ENCODE measurements at places on chromosomes 4 and X. TPM values are rescaled to one million over a fixed set of nuclear protein-coding genes. Genes with fewer than 3 reads are reported as not detected.

Gene FAT1
- total RNA-seq = 154 TPM

Gene SRD5A3
- 16.9 TPM for total RNA-seq

Gene SLITRK4
- total RNA-seq = 3.4 TPM

Gene ARMCX4
- total RNA-seq = 5.8 TPM

GRCh38 chr4:95444812-95445211, 104.0 kb downstream of the UNC5C start:
- no peak for DNase-seq

DNA sequence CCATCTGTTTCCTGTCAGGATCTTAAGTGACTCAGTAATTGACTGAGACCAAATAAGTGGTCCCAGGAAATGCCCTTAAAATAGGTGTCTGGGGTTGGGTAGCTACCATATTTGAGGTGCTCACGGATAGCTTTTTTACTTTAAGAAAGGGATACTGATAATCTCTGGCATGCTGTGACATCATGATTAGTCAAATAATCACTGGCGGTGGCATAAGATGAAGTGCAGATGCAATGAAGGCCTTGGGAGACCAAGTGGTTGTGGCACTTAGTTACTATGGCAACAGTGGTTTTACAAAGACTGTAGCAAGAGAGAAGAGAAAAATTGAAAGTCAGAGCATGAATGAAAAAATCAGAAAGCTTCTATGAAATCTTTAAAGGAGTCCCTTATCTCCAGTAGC, 114.5 kb upstream of the SLIT2 start:
- no peak for DNase-seq

- DNase-seq = no peak
Measured at GRCh38 chr4:184695178-184695896, 38.6 kb downstream of the CENPU start.

DNA sequence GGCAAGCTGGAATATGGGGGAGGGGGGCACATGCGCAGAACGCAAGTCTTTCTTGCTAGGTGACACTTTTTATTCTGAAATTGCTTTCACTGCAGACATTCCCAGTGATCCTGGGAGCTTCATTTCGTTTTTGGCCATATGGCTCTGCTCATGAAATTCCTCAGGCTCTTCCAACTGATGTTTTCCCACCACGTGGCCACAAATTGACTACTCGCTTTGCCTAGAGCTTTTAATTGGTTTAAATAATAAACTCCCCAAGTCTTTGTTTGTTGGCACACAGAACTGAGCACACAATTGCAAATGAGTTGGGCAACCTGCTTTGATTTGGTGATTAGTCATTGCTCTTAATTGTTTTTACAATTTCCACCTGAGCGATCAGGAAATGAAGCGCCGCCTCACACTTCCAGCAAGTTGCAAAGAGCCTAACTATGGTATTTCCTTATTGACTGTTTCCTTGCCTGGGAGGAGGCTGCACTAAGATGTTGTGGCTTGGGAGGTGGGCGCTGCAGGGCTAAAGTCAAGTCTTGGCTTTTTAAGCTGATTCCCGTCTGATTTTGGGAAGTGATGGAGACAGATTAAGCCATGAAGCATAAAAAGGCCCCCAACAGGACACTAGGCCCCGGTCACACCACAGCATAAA, 282.5 kb downstream of the ZIC3 start:
- no peak for DNase-seq

DNA sequence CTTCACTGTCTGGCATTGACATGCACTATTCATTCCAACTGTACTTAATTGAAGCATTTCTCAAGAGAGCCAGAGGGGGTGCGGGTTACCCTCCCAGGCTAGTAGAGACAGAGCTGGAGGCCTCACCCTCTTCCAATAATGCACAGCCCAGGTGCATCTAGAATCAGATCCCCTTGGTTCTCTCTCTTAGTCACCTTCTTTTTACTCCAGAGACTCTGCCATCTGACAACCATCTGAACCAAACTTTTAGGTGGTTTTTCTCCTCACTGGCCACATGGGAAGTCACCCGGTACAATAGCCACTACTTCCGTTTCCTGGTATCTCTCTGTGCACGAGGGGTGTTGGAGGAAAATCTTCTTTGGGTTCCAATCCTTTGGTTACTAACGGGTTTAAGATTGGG, 81.3 kb downstream of the SLC2A9 start:
- DNase-seq = no peak

DNA sequence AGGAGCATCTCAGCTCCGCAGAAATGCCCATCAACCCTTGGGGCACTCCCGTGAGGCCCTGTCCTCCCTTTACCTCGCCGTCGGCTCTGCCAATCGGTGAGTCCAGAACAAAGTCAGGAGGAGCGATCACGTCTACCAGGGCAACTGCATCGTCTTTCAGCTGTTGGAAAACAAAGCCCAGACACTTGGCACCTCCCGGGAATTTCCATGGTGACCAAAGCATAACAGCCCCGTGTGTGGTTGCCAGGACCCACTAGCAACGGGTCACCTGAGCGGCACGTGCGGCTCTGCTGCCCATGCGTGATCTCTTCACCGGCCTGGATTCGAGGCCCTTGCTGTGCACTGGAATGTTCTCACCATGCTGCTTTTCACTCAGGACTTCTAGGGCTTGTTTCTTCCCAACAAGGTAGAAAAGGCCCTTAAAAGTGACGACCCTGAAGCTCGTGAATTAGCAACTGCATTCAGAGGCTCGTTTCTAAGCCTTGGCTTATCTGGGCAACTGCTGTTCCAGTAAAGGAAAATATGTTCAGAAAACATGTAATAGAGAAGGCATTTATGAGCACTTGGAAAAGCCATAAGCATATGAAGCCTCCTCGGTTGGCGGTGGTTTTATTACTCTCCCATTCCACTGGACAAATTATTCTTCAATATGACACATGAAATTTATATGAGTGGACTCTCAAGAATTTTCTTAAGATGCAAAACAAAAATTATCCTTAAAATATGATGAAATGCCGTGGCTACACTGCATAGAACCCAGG, 69.5 kb downstream of the ACOX3 start:
- DNase-seq = no peak

DNA sequence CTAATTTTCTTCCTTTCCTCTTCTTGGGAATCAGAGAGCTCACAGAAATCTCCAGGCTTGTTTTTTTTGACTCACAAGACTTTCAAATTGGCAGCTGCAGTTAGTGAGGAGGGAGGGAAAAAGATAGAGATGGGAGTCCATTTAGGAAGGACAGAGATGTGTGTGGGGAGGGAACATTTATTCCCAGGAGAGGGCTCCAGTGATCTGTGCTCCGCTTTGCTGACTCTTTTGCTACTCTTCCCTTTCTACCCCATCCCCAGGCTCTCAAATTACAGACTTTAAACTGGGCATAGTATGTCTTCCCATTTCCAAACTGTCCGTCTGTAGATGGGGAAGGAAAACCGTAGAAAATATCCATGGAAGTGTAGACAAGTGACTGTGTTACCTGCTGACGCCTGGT, 39.1 kb upstream of the UCP1 start:
- no peak for DNase-seq

- no peak for DNase-seq
Measured at GRCh38 chrX:41677183-41678060, 11.4 kb upstream of the GPR34 start.

DNA sequence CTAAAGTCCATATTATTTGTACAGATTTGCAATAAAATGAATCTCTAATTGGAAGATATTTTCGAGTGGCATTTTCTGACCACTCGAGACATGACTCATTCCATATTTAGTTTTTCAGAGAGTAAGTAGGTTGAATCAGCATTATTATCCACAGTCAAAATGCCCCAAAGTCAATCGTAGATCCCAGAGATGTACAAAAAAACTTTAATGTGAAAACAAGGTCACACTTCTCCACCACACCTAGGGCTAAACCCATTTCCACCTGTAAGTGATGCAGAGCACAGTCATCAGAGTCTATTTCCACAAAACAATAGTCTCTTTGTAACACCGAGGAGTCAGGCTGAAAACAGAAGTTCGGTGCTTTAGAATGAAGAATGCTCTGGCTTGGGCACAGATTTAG, 117.1 kb upstream of the TENM3 start:
- DNase-seq = no peak

GRCh38 chr4:6371812-6372211, 100.6 kb downstream of the PPP2R2C start:
- no peak for DNase-seq

DNA sequence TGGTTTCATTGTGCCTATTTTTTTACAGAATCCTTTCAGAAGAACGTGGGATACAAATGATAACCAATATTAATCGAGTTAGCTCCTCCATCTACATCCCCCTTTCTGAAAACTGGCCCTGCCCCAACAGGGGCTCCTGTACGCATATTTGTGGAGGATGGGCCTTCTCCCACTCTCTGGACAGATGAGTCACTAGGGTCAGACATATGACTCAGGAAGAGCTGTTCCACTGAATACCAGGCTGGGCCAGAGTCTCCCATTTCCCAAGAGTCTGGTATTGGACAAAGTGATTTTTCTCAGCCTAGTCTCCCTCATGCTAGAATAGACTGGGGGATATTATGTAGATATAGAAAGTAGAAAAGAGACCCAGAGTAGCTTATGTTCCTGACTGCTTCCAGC, 142.4 kb downstream of the TSPAN5 start:
- peak; percentile 39 for DNase-seq
